ENCODE measurements at places on chromosomes 5 and 9.

- DNase-seq: no peak
Measured at GRCh38 chr9:81411961-81412360, 277.4 kb downstream of the TLE1 start.

DNA sequence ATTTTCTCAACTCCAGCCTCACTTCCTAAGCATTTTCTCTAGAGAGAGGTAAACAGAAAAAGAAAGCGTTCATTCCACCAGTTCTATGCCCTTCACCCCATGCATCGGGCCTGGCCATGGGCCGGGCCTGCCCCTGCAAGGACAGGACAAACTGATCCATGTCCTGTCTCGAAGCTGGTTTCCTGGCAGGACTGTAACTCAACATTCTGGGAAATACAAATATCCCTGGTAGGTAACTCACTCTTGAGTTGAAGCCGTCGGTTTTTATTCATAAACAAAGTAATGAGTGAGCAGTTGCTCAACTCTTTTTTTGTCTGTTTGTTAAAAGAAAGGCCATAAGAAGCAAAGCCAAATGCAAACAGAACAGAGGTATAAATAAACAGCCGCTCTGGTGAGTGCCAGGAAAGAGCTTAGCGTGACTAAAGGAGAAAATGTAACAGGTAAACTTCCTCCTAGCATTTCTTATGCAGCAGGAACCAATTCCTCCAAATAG, 64.4 kb upstream of the DNAH5 start:
- no peak for DNase-seq

GRCh38 chr9:2800394-2801179, 43.3 kb downstream of the PUM3 start:
- DNase-seq: no peak

DNA sequence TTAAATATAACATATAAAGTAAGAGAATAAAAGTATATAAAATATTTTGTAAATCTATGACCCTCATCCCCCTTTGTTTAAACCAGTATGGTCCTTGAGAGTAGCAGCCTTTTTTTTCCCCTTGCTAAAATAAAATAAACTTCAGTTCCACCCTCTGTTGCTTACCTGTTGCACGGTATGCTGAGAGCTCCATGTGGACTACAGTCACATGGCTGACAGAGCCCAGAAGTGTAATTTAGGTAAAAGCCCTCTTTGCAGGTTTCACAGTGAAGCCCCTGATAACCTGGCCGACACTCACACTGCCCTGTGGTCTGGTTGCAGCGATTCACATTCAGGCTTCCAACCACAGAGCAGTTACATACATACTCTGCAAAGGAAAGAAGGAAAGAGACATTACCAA, 55.1 kb downstream of the MEGF9 start:
- DNase-seq: no peak

- DNase-seq: no peak
Measured at GRCh38 chr5:176676361-176676824, 29.1 kb downstream of the TSPAN17 start.

- DNase-seq: no peak
Measured at GRCh38 chr9:84939774-84940173, 270.2 kb downstream of the NTRK2 start.

GRCh38 chr5:71705421-71705820, 13.7 kb upstream of the CARTPT start:
- DNase-seq: no peak

- DNase-seq: no peak
Measured at GRCh38 chr5:10401498-10401897, 40.2 kb upstream of the ROPN1L start.

DNA sequence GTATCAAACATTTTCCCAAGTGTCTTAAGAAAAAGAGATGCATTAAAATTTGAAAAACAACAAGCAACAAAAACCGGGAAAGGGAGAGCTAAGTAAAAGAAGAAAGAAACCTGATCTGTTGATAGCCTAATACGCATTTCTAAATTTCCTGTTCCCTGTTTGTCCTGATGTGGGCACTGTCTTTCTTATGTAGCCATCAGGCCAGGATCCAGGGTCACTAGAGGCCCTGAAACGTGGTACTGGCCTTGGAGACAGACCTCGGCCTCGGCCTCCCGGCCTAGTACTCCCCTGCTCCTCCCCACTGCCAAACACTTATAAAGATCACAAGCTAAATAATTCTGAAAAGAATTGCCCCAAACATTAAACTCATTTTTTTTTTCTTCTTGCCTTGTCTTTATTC, 547.2 kb downstream of the IRX1 start:
- DNase-seq: no peak

DNA sequence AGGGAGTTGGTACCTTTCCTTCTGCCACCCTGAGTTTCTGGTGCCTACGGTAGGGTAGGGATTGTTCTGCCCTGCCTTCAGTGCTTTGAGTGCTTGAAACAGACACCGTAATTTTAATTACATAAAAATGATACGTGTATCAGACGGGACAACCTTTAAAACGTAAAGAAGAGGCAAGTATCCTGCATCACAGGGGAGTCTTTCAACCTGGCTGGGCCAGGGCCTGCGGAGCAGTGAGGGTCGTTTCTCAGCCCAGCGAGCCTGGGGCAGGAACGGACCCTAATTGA, 483 bp upstream of the DAB2IP start:
- no peak for DNase-seq

- no peak for DNase-seq
Measured at GRCh38 chr5:6480133-6481051, 31.7 kb downstream of the UBE2QL1 start.

DNA sequence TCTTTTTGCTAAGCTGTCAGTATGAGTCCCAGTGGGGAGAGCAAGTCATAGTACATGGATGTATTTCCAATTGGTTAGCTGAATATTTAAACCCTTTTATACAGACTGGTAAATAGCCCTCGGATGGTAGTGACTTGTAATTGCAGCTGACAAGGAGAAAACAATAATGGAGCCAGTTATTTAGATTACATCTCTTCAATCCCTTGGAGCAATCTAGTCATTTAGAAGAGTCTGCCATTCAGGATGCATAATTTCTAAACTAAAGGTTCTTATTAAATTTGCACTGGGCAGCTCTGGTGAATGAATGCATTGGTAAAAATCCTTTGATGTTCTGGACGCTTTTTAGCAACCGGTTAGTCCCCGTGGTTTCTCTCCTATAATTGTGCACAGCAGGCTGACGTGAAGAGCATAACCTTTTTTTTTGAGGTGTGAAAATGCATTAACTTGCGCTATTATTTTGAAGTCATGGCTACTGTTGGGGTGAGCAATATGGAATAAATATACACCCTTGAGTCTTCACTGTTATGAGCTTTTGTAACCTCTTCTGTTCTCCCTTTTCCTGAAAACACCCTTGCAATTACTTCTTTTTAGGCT, 158.6 kb upstream of the CD180 start:
- DNase-seq: no peak

DNA sequence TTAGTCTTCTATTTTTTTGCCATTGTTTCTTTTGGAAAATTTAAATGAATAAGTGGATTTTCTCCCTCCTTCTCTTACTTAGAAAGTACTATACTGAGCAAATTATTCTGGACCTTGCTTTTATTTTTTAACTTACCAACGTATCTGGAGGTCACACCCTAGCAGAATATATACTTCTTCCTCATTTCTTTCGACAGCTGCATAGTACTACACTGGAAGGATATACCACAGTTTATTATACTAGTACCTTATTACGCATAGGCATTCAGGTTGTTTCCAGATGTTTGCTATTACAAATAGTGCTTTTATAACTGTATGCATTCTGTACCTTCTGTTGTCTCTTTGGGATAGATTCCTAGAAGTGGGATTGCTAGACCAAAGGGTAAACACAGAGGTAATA, 16.7 kb downstream of the RC3H2 start:
- DNase-seq: no peak

GRCh38 chr9:6759185-6759977, 1.6 kb downstream of the KDM4C start:
- no peak for DNase-seq

Measured in activated CD8-positive, alpha-beta memory T cell treated with anti-CD3 and anti-CD28 coated beads for 48 hours (primary cell).